ENCODE measurements at places on chromosomes 3 and 15.

DNA sequence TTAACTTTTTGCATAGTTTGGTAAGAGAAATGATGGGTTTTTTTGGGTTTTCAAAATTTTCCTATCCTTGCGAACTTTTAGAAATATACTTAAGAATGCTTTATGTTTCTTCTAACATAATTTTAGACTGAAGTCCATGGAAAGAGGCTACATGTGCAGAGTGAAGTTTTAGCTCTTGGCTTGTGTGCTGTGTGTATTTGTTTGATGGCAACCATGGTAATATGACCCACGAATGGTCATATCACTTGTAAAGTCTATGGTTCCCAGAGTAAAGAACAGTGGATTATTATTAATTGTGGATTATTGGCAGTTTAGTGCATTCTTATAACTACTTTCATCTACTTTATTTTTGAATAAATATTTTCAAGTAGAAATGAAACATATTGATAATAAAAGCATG, 124.0 kb upstream of the GOLGA6L4 start:
- no peak for DNase-seq

- DNase-seq, result no peak
Observed at GRCh38 chr3:126826693-126827092, 122.7 kb downstream of the CHCHD6 start.

GRCh38 chr3:187925326-187925725, 180.1 kb upstream of the BCL6 start:
- DNase-seq, result no peak

- DNase-seq, result no peak
Observed at GRCh38 chr3:123547881-123548519, 36.9 kb downstream of the HACD2 start.

GRCh38 chr3:15291589-15292541, 40.5 kb downstream of the SH3BP5 start:
- DNase-seq, result peak; percentile 47

DNA sequence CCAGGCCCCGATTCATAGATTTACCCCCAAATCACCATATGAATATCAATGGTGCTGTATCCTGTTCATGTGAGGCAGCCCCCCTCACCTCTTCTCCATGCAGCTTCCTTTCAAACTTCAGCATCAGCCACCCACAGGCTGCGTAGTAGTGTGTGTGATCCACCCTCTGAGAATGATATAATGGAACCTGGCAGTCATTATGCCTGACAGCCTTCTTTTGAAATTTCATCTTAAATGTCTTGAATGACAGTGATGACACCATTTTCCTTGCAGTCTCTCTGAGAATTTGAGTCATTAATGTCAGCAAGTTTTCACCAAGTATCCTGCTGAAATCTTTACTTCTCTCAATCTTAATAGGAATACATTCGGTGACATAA, 3.5 kb upstream of the CLRN1 start:
- DNase-seq, result no peak

DNA sequence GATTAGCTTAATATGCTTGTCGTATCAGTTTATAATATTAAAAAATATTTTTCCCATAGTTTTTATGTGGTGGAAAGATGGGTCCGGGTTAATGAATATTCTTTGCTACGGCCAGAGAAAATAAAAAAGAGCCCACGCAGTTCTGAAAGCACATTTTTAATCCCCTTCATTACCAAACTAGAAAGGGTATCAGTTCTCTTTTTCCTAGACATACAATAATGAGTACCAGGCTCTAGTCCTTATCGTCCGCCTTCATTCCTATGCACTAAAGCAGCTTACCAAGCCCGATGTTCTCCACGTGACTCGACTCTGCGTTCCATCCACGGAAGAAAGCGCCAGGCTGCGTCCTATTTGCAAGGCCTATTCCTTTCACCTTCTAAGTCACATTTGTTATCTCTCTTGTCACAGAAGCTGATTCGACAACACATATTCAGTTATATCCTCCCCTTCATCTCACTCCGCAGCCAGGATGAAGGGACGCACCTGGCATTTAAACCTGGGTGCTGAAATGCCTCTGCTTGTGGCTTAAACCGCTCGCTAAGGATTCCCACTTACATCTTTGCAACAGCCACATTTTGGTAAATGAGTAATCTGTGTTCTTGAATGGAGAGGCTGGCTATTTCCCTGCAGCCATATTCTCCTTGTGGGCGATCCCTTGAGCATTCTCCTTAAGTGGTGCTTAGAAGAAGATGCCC, 257.0 kb downstream of the CD47 start:
- no peak for DNase-seq

- no peak for DNase-seq
Observed at GRCh38 chr3:72312339-72312738, 527.4 kb upstream of the PROK2 start.

GRCh38 chr15:89051875-89052274, 36.4 kb upstream of the ABHD2 start:
- DNase-seq, result no peak

GRCh38 chr3:104635872-104636580, 730.7 kb upstream of the ALCAM start:
- DNase-seq, result no peak

Measured in GM12891 (cell line).